ENCODE measurements at places on chromosomes 1 and 21. TPM values are rescaled to one million over a fixed set of nuclear protein-coding genes. Genes with fewer than 3 reads are reported as not detected.

The ZNF691 gene
- 9.0 TPM for total RNA-seq

The TSSK3 gene
- total RNA-seq: 0.58 TPM

The CSF1 gene
- 20.1 TPM for total RNA-seq

The KIF14 gene
- 13.9 TPM for total RNA-seq

DNA sequence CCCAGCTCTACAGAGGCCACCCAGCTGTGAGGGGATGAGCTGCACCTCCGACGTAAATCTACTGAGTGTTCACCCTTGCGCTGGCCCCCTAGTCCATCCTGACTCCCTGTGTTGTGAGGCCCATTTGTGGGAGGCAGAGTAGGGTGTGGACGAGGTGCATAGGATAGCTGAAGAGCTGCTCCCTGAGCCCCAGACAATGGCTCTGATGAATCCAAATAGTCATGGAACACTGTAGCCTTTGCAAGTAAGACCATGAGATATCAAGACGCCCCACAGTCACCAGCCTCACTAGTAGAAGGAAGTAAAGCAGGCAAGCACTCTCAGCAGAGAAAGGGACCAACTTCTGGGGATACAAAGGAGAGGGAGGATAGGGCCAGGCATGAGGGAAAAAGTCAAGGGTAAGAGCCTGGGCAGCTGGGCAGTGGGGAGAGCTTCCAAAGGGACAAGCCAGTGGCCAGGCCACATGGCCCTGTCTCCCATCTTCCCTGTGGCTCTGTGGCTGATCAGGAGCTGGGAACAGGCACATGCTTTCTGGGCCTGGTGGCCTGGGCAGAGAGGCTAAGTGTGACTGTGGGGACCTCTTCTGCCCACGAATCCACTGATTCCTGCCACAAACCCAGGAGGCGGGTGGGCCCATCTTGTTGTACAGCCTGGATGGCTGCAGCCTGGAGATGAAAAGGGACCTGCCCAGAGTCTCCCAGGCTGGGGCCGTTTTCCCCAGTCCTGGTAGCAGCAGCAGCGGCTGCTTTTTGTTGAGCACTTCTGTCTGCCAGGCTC is 55.5 kb upstream of the EPS8L3 start:
- no peak for DNase-seq

DNA sequence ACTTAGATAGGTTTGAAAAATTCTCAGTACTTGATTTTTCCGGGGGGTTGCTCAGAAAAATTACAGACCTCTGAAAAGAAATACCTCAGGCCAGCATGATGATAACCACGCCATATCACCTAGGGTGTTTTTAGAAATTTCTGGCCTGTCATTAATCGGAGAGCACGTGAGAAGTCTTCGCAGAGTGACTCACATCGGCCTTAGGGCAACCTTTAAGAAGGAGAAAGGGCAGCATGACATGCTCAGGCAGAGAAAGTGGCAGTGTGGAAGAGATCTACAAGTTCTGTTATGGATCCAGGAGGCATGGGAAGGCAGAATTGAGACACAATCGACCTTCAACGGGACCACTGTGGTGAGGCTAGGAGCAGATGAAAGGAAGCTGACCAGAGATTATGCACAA is 506.3 kb downstream of the LMO4 start:
- no peak for DNase-seq

- DNase-seq: no peak
Measured at GRCh38 chr1:209609791-209610630, 26.5 kb downstream of the CAMK1G start.

DNA sequence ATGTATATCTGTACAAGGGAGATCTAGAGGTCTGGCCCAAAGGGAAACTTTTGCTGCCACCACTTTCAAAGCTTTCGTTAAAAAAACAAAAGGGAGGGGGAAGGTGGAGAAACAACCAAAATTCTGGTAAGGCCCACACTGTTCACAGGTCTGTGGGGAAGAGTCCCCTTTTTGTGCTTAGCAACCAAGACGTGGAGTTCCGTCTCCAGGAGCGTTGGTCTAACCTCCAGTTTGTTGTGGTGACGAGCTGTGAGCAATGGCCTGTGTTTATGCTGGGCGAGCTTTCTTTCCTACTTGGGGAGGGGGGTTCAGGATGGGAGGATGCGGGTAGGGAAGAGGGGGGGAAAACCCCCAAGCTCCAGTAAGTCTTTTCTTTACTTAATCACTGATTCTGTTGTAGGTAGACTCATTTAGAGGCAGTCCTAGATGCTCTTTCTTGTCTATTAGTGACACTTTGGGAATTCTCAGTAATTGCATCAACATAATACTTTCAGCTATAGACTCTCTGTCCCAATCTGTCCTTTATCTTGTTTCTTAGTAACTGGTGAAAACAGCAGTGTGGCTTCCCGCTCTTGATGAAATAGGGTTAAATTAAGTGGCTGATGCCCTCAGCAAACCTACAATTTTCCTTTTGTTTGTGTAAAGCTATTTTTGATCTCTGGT is 1.5 kb downstream of the HIPK1 start:
- no peak for DNase-seq

DNA sequence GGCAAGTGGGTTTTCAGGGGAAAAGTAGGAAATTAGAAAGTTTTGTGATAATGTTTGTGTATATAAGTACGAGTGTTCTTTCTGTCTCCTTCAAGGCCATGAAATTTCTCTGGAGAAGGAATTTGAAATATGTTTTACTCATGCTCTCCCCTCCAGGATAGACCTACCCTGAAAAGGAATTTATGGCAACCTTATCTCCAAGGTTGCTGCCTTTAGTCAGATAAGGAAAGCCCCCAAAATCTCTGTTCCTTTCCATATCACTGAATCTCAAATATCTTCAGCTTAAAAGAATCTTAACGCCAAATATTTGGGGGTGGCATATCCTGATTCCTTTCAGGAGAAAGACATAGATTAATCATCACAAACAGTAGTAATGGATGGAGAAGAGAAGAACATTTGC is 499 bp upstream of the C4BPB start:
- DNase-seq: no peak

- no peak for DNase-seq
Measured at GRCh38 chr1:56547473-56547872, 31.9 kb downstream of the PLPP3 start.

- DNase-seq: no peak
Measured at GRCh38 chr1:97603776-97604175, 317.1 kb downstream of the DPYD start.

GRCh38 chr1:39266792-39267191 is 62.3 kb downstream of the MACF1 start:
- DNase-seq: no peak

DNA sequence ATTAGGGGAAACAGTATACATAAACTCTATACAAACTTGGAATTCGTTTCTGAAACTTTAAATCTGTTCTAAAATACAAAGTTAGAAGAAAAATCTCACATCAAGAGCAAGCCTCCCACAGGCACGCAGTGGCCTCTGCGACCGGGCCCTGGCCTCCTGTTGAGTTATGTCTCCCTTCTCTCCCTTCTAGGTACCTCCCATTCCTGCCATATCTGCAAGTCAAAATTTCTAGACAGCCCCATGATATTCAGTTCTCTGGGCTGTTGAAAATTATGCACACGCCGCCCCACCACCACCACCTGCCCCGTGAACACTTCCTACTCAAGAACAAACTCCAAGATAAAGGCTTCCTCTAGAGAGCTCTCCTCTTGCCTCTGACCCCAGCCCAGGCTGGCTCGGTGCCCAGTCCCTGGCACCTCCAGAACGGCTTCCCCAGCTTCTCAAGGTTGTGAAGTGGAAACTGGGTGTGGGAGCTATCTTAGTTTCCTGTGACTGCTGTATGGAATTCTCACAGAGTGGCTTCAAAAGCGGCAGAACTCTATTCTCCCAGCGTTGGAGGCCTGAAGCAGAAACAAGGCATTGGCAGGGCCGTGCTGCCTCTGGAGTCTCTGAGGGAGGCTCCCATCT is 37.7 kb upstream of the LRP8 start:
- no peak for DNase-seq

DNA sequence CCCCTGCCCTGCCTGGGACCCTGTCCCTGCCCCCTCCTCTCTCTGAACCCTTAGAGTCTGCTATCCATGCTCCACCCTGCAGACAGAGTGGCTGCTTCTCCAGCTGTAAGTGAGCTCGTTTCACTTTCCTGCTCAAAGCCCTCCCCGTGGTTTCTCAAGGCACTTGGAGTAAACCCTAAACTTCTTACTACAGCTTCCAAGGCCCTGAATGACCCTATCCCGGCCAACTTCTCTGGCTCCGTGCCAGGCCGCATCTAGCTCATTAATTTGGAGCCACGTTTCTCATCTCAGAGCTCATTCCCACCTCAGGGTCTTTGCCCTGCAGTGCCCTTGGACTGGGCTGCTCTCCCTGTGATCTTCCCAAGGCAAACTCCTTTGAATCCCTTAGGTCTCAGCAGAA is 235.1 kb upstream of the RUNX1 start:
- DNase-seq: no peak

DNA sequence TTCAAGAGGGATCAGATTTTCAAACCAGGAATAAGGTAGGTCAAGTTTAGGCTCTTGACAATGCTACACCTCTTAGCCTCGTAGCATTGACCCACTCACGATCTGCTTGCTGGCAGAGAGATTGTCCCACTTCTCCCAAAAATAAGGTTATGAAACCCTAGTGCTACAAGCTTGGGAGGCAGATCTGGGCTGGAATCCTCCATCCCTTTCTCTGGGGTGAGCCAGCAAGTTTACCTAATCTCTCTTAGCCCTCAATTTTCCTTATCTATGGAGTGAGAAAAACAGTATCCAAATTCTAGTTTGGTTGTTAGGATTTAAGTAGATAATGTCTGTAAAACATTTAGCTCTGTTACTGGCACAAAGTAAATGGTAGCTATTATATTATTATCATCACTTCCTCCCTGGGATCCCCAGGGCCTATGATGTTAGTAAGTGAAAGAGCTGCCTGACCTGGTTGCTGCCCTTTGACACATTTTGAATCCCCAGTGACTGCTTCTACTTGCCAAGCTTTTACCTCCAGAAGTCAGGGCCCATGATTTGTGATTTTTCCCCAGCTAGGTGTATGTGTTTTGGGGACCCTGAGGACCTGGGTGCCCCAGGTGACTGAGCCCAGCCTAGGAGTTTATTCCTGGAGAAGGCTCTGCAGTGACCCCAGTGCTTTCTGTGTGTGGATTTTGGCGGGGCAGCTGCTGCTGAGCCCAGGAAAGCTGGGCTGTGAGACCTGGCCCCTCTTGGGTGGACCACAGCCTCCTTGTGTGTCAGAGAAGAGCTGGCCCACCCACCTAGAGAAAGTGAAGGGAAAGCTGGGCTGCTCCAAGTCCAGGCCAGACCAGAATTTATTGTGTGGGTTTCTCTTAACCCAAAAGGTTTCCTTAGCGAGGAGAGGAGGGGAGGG is 48.2 kb upstream of the VANGL1 start:
- no peak for DNase-seq

GRCh38 chr1:46523496-46524353 is 27.7 kb downstream of the KNCN start:
- DNase-seq: no peak

DNA sequence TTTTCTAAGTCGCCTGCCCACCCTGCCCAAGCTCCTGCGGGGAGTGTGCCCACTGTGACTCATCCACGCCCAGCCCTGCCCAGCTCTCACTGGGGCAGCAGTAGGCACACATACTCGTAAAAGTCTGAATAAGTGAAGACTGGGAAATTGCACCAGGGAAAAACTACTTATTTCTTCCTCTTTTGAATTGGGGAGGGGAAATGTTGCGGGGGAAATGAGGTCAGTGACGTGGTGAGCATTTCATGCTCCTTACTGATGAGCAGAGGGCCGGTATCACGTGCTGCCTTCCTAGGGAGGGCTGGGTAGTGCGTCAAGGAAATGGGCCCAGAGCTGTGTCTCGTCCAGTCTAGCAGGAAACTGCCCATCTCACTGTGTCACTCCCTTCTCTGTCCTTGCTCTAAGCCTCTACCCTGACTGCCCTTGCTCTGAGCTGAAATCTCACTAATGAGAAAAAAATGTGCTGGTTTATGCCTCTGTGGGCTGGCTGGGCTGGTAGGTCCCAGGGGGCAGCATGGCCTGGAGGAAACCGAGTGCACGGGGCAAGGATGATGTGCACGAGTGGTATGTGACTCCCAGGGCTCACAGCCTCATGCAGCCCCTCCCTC is 13.5 kb upstream of the TNFRSF1B start:
- no peak for DNase-seq

DNA sequence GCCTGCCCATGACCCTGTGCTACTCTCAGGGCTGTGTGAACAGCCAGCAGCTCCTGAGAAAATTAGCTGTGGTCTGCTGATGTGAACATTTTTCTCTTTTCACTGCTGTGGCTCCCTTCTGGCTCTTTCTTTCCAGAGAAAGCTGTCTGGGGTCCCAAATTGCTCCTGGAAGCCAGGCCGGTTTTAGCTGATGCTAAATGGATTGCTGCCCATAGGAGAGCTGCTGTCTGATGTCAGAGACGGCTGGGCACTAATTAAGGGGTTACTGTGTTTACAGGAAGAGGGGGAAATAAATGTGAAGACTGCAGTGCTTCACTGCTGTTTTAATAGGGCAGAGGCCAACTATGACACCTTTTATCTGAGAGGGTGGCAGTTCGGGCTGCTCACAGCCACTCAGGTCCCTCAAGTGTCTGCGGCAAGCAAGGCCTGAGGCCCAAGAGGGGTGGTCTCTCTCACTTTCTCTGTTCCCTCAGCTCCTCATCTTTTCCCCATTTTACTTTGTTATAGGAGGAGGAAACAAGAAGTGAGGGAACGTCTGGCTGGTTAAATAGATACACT is 106.0 kb upstream of the GNG12 start:
- DNase-seq: no peak

GRCh38 chr1:241586905-241587512 is 53.2 kb downstream of the CHML start:
- DNase-seq: no peak

DNA sequence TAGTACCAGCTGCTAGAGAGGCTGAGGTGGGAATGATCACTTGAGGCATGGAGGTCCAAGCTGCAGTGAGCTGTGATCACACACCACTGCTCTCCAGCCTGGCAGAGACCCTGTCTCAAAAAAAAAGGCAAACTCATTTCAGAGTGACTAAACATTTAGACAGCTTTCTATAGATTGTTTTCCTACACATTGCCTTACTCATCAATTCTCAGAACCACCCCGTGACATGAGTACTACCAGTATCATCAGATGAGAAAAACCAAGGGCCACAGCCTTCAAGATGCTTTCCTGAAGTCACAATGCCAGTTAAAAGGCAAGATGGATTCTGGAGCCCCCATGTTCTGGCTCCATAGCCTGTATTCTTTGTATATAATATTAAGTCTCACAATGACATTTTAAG is 22.4 kb upstream of the SMPDL3B start:
- no peak for DNase-seq

DNA sequence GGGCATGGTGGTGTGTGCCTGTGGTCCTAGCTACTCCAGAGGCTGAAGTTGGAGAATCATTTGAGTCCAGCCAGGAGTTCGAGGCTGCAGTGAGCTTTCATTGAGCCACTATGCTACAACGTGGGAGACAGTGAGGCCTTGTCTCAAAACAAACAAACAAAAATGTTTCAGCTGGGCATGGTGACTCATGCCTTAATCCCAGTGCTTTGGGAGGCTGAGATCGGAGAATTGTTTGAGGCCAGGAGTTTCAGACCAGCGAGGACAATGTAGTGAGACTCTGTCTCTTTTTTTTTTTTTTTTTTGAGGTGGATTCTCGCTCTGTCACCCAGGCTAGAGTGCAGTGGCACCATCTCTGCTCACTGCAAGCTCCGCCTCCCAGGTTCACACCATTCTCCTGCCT is 5.0 kb upstream of the RPL5 start:
- no peak for DNase-seq

- DNase-seq: no peak
Measured at GRCh38 chr1:84166797-84167196, 22.7 kb downstream of the PRKACB start.

All from epithelial cell of proximal tubule (primary cell).